ENCODE measurements at places on chromosomes 2 and 18. TPM values are rescaled to one million over a fixed set of nuclear protein-coding genes. Genes with fewer than 3 reads are reported as not detected.

GRCh38 chr2:55089726-55090125 is 39.5 kb upstream of the RTN4 start:
- DNase-seq, result no peak
- H3K27ac ChIP-seq, result no peak overlapping the region
- no peak overlapping the region for H3K4me3 ChIP-seq
- no peaks in the 10 kb centered on the region for H3K4me1 ChIP-seq
- no peaks in the 10 kb centered on the region for H3K36me3 ChIP-seq

The HRH4 gene
- 1.4 TPM for total RNA-seq

The PAIP2B gene
- 8.5 TPM for total RNA-seq

DNA sequence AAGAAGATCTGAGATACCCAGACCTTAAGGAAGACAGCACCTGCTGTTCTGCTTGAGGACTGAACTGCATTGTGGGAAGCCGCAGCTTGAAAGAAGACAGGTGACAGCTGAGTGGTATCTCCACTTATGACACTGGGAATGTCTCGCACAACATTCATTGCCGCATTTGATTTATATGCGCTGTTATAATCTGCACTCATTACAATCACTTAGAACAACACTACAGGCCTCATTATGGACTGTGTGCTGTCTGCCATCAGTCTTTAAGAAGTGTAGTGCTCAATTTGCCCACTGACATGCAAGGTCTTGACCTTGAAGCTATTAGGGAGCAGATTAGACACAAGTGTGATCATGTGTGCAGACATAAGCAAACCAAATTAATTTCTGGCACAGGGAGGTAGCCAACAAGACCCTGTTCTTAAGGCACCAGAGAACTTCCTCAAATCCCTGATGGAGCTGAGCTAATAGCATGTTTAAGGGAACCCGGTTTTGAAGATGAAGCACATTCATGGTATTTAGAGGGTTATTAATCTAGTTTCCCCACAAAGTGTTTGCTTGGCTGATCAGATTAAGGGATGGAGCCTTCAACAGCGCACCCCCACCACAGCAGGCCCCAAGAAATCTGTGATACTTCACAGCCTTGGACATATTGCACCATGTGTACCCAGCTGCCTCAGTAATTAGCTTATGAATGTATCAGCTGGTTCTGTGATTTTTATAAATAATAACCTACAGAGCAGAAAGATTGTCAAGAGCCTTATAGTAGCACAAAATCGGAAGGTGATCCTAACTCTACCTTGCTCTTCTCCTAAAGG is 146.8 kb downstream of the SATB2 start:
- no peak for DNase-seq
- no peaks in the 10 kb centered on the region for H3K27me3 ChIP-seq
- H3K27ac ChIP-seq, result no peak overlapping the region
- no peaks in the 10 kb centered on the region for H3K36me3 ChIP-seq
- no peaks in the 10 kb centered on the region for H3K4me1 ChIP-seq

DNA sequence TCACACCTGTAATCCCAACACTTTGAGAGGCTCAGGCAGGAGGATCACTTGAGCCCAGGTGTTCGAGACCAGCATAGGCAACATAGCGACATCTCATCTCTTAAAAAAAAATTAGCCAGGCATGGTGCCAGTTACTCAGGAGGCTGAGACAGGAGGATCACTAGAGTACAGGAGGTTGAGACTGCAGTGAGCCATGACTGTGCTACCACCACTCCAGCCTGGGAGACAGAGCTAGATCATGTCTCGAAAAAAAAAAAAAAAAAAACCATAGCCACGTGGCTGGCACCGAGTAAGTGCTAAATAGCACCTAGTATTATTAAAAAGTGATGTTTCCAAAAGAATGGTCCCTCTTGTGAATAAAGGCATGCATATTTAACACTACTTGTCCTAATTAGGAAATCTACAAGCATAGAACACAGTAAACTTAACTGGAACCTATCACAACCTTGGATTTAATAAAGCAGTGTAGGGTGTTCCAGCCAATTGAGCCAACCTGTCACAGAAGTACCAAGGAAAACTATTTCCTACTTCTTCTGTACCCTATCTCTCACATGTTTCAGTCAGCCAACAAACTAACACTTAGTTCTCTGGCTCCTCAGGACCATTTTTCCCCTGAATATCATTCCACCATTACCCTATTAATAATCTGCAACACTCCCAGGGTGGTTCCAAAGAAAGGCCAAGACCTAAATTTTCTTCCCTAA is 8.8 kb downstream of the RAB1A start:
- DNase-seq, result no peak
- no peaks in the 10 kb centered on the region for H3K27me3 ChIP-seq
- H3K4me1 ChIP-seq, result peaks cover 7% of the 10 kb centered on the region
- no peak overlapping the region for H3K4me3 ChIP-seq

The POMC gene
- 6.2 TPM for total RNA-seq

The SULT1C2 gene
- total RNA-seq, result not detected

- H3K36me3 ChIP-seq, result no peaks in the 10 kb centered on the region
- no peaks in the 10 kb centered on the region for H3K4me1 ChIP-seq
- no peak overlapping the region for H3K4me3 ChIP-seq
- no peaks in the 10 kb centered on the region for H3K27me3 ChIP-seq
- DNase-seq, result no peak
Measured at GRCh38 chr2:229980431-229981184, 58.3 kb downstream of the FBXO36 start.

The NGEF gene
- 0.19 TPM for total RNA-seq

The SCN7A gene
- total RNA-seq, result not detected

GRCh38 chr18:58091099-58091611 is 47.1 kb downstream of the NEDD4L start:
- no peaks in the 10 kb centered on the region for H3K4me1 ChIP-seq
- DNase-seq, result no peak
- no peak overlapping the region for H3K4me3 ChIP-seq
- no peaks in the 10 kb centered on the region for H3K36me3 ChIP-seq
- H3K27ac ChIP-seq, result no peak overlapping the region

The RGPD3 gene
- total RNA-seq, result 0.43 TPM

The PMAIP1 gene
- 20.4 TPM for total RNA-seq

DNA sequence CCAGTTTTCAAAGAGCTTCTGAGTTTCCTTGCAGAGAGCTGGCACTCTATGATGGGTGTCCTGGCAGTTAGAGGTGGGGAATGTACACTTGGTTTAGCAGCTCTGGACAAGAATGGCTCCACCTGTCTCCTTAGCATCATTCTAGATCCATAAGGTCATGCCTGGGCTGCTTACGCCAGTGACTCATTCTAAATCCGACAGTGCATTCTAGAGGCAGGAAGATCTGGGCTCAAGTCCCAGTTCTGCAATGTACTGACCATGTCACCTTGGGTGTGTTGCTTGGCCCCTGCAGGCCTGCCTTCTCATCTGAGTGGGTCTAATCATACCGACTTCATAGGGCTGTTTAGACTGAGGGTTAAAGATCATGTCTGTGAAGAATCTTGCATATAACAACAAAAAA is 46.5 kb downstream of the PTGR3 start:
- H3K36me3 ChIP-seq, result no peaks in the 10 kb centered on the region
- H3K27ac ChIP-seq, result no peak overlapping the region
- no peak overlapping the region for H3K4me3 ChIP-seq
- no peak for DNase-seq
- no peaks in the 10 kb centered on the region for H3K27me3 ChIP-seq

DNA sequence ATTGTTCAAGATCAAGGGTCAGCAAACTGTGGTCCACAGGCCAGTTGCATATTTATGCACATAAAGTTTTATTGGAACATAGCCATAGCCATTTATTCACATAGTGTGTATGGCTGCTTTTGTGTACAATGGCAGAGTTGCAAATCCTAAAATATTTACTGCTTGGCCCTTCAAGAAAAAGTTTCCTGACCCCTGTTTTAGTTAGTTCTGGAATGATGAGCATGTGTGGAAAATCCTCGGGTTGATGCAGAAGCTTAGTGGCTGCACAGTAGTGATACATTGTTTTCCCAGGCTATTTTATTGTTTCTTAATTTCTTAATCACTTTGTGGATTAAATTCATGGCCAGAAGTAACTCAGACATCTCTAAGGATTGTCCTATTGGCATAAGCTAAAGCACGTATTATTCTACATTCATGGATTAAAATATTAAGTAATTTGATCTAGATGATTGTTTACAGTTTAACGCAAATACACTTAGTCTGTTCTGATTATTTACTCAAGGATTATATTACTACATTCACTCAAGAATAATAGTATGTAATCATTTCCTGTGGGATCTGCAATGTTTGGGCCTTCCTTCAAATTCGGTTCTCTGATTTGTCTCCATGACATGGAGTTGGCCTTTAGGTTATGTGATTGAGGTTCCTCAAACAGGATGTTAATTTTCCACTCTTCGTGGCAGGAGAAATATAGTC is 165.5 kb downstream of the TMEM247 start:
- no peak overlapping the region for H3K4me3 ChIP-seq
- no peaks in the 10 kb centered on the region for H3K4me1 ChIP-seq
- no peak overlapping the region for H3K27ac ChIP-seq
- no peaks in the 10 kb centered on the region for H3K27me3 ChIP-seq

DNA sequence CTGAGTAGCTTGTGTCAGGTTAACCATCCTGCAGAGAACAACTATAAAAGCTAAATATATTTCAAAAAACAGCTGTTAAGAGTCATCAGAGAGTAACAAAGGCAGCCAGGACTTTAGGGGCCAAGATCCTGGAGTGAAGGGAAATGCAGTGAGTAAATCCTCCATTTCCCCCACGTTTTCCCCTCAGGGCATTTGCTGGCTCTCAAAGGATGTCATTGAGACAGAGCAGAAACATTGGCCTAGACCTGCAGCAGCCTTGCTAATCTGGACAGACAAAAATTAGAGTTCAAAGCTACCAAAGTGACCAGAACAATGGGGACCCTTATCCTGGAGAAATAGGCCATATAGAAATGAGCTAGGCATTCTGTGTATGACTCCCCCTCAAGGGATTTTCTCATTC is 21.1 kb upstream of the KLHL29 start:
- no peaks in the 10 kb centered on the region for H3K36me3 ChIP-seq
- no peak overlapping the region for H3K4me3 ChIP-seq
- H3K27me3 ChIP-seq, result peaks cover 2% of the 10 kb centered on the region
- no peak for DNase-seq
- H3K27ac ChIP-seq, result no peak overlapping the region

The ID2 gene
- 119 TPM for total RNA-seq

GRCh38 chr2:188512456-188512855 is 220.8 kb downstream of the GULP1 start:
- no peak overlapping the region for H3K27ac ChIP-seq
- no peaks in the 10 kb centered on the region for H3K36me3 ChIP-seq
- no peak for DNase-seq
- no peak overlapping the region for H3K4me3 ChIP-seq
- H3K27me3 ChIP-seq, result no peaks in the 10 kb centered on the region

- peaks cover 11% of the 10 kb centered on the region for H3K4me1 ChIP-seq
- DNase-seq, result no peak
- no peaks in the 10 kb centered on the region for H3K36me3 ChIP-seq
- no peak overlapping the region for H3K27ac ChIP-seq
Measured at GRCh38 chr2:189407281-189408209, 33.7 kb upstream of the WDR75 start.

The FABP1 gene
- not detected for total RNA-seq

The LRP2 gene
- total RNA-seq, result not detected

DNA sequence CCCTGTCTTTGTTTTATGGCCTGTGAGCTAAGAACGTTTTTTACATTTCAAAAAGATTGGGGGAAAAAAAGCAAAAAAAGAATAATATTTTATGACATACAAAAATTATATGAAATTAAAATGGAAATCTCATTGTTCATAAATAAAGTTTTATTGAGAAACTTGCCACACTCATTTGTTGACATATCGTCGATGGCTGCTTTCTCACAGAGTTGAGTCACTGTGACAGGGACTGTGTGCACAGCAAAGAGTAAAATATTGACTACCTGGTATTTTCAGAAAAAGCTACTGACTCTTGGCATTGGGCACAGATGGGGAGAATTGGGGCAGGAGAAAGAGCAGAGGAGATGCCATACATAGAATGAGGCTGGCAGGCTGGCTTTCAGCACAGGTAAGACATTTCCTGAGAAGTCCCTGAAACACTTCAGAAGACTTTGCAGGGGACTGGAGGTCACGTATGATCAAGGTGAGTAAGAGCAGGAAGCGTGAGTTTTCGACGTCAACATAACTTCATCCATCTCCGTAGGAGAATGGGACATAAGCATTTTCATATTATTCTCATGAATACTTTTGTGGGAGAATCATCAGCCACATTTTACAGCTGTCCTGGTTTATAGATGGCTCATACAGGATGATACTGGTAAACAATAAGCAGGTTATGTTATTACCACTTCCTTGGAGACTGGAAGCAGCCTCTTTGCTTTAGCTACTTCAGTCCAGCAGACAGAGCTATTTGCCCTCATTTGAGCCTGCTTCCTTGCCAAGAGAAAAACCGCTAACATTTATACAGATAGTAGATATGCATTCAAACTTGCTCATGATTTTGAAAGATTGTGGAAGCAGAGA is 32.5 kb upstream of the PUM2 start:
- H3K36me3 ChIP-seq, result no peaks in the 10 kb centered on the region
- H3K4me3 ChIP-seq, result no peak overlapping the region
- no peak overlapping the region for H3K27ac ChIP-seq

DNA sequence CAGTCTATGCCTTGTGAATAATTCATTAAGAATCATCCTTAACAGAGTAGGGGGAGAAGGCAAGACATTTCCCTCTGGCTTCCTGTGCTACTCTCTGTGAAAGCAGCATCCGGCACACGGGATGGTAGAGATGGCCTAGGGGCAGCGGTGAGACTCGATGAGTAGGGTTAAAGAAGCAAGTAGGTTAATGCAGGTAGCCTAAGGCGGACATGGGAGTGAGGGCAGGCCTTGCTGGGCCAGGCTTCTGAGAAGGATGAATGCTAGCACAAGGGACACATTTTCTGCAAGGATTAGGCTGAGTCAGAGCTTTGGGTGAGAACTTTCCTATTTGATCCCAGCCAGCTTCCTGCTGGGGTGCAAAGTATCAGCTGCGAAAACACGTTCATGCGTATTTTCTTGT is 80.8 kb downstream of the NXPH2 start:
- no peak for DNase-seq
- no peaks in the 10 kb centered on the region for H3K27me3 ChIP-seq
- no peaks in the 10 kb centered on the region for H3K4me1 ChIP-seq
- no peak overlapping the region for H3K4me3 ChIP-seq

The KCNJ3 gene
- total RNA-seq, result not detected

- no peak overlapping the region for H3K4me3 ChIP-seq
- peaks cover 24% of the 10 kb centered on the region for H3K4me1 ChIP-seq
- H3K36me3 ChIP-seq, result peaks cover 27% of the 10 kb centered on the region
- H3K27me3 ChIP-seq, result no peaks in the 10 kb centered on the region
Measured at GRCh38 chr2:70069049-70069448, 18.2 kb upstream of the PCBP1 start.

- no peak for DNase-seq
- H3K4me1 ChIP-seq, result peaks cover 60% of the 10 kb centered on the region
- no peaks in the 10 kb centered on the region for H3K36me3 ChIP-seq
- H3K27ac ChIP-seq, result no peak overlapping the region
Measured at GRCh38 chr2:230325316-230326243, 1.4 kb upstream of the SP140L start.
